ENCODE measurements at places on chromosomes 1 and 21.

GRCh38 chr1:158013840-158014730 is 20.6 kb downstream of the KIRREL1 start:
- no peak for DNase-seq

- DNase-seq: no peak
Measured at GRCh38 chr1:168683871-168684270, 45.1 kb downstream of the DPT start.

GRCh38 chr1:226135059-226135651 is 51.4 kb downstream of the ACBD3 start:
- DNase-seq: no peak

DNA sequence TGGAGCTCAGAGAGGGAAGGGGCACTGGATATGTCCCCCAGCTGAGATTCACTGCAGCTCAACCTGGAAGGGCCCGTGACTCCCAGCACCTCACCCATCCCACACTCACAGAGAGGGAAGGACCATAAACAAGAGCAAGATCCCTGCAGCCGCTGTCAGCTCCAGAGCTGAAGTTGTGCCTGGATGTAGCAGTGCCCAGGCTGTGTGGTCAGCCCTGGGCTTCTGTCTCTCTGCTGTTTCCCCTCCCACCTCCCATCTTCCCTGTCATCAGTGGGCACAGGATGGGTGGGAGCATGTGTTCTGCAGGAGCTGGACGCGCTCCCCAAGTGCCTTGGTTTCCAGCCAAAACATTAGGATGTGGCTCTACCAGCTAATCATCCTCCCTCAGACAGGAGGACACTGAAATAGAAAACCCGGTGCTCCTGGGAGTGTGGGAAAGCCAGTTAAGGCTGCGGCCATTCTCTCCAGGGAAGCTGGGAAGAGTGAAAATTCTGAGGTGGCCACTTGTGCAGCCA is 282.7 kb downstream of the NPHP4 start:
- no peak for DNase-seq
